Cardiac muscle cell (in vitro differentiated cells and primary cell): ENCODE measurements at places on chromosomes 11 and 22. TPM values are rescaled to one million over a fixed set of nuclear protein-coding genes. Genes with fewer than 3 reads are reported as not detected.

ISX gene
- total RNA-seq, result not detected in 2 replicates

GRCh38 chr11:26330262-26330661 lies 1.7 kb upstream of the ANO3 start:
- no peaks in the 10 kb centered on the region for H3K36me3 ChIP-seq
- no peaks in the 10 kb centered on the region for H3K4me1 ChIP-seq
- no peaks in the 10 kb centered on the region for H3K27me3 ChIP-seq
- H3K27ac ChIP-seq, result no peak overlapping the region
- H3K4me3 ChIP-seq, result no peak overlapping the region
- DNase-seq, result no peak

DNA sequence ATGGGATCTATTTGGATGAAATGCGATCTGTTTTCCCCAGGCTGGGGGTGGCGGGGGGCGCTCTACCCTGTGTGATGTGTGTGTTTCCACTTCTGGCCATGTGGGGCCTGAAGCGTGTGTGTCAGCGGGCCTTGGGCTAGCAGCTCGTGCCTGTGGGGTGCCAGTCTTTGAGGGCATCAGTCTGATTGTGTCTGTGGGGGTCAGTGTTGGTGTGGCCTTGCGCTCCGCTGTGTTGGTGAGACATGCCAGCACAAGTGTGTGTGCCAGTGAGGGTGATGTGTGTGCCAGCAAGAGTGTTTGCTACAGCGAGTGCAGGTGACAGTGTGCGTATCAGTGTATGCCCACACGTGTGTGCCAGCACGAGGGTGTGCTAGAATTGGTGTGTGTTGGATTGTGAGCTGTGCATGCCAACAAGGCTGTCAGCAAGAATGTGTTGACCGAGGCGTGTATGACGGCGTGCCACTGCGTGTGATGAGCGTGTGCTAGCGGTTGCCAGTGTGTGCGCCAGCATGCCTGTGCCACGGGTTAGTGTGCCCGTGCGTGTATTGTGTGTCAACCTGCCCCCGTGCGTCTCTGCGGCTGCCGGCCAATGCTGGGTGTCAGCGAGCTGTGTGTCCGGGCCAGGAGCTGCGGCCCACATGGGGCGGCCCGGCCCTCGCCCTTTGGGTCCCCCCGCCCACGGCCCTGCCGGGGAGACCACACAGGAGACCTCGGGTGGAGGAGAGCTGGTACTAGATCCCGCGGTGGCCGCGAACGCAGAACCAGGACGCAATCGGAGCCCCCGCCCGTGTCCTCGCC lies 519 bp downstream of the ARRB1 start:
- H3K4me3 ChIP-seq, result peak overlapping the region; percentile 52
- peak overlapping the region; percentile 52 for H3K27ac ChIP-seq
- DNase-seq, result peak; percentile 24
- peaks cover 31% of the 10 kb centered on the region for H3K4me1 ChIP-seq
- H3K36me3 ChIP-seq, result no peaks in the 10 kb centered on the region
- no peaks in the 10 kb centered on the region for H3K27me3 ChIP-seq

GRCh38 chr11:86558207-86558606 lies 114.2 kb downstream of the ME3 start:
- peak; percentile 70 for DNase-seq
- H3K36me3 ChIP-seq, result no peaks in the 10 kb centered on the region
- H3K27ac ChIP-seq, result no peak overlapping the region
- H3K4me3 ChIP-seq, result no peak overlapping the region

DNA sequence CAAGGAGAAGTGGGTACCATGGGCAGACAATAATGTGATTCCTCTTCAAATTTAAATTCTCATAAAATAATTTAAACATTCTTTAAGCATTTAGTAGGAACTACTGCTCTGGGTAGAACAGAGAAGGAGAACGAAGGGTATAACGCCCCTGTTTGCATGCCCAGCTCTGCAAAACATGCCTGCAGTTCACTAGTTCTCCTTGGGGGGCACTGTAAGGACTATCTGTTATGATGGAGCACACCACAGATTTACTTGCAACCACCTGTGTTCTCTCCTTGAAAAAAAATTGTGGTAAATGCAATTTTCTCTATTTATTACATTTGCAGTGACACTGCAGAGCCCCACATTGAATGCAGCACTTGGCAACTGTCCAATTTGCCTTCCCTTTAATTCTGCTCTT lies 100.3 kb downstream of the GUCY1A2 start:
- H3K4me1 ChIP-seq, result no peaks in the 10 kb centered on the region
- no peaks in the 10 kb centered on the region for H3K36me3 ChIP-seq
- DNase-seq, result peak; percentile 9
- no peak overlapping the region for H3K27ac ChIP-seq
